ENCODE measurements at places on chromosomes 6 and 20.

DNA sequence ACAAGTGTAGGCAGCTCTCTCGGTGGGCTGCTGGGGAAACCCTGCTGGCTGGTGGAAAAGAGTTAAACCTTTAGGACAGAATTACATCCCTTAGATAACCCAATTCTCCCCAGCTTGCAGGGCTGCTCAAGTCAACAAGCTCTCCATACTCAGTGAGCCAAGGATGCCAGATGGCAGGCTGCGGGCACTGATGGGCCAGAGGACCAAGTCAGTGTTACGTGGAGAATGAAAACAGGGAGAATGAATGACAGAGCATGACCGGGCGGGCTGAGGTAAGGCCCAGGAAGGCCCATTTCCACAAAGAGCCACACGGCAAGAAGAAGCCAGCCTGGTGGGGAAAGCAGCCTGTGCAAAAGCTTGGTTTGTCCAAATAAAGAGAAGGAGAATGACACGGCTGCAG lies 58.7 kb upstream of the CD93 start:
- DNase-seq = no peak

DNA sequence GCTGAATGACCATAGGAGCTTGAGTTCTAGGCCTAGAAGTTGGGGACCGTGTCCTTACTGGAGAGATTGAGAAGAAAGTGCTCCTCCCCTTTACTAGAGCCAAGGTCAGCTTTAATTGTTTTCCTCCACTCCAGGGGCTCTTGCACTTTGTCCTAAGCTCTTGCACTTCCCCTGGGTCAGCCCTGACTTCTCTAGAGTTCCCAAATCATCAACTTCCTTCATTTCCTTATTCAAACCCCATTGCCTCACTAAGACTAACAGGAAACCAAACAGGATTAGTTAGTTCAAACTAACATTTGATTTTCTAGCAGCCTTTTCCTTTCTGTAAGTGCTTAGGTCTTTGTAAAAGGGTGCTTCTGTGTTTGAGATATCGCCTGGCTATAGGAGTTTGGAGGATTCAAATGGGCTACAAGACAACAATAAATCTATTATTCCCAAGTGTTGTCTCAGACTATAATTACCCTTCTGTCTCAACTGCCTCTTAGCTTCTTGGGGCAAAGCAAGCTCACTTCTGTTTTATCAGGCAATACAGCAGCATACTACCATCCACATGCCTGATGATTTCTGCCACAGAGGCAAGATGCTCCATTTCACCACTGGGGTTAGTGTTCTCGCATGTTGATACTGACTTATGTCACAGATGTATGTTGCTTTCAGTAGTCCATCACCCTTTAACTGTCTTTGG lies 12.8 kb upstream of the DTNBP1 start:
- DNase-seq = no peak

DNA sequence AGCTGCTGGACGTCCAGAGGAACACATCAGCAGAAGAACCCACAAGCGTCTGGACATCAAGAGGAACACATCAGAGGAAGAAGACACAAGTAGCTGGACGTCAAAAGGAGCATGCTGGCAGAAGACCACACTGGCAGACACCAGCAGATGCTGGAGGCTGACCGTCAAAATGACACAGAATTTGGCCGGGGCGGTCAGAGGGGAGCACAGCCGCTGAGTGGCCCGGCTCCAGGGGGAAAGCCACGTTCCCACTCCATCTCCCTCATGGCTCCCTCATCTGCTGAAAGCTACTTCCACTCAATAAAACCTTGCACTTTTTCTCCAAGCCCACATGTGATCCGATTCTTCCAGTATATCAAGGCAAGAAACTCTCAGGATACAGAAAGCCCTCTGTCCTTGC lies 283.6 kb downstream of the PTPRT start:
- DNase-seq = no peak

GRCh38 chr6:155077784-155078183 lies 82.7 kb downstream of the TIAM2 start:
- DNase-seq = no peak

DNA sequence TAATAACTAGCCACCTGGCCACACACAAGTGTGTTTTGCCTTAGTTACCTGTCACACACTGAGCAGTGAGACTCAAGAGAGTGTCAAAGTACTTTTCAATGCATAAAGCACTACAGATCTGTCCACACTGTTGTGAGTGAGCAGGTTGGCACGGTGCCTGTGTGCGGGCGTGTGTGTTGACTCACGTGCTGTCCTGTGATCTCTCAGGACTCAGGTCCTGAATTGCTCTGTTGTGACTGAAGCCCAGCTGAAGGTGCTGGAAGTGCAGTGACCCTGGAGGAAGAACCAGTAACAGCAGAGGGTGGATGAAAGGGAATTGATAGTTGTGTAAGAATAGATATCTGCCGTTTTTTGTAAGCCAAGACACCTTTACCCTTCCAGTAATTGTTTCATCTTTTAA lies 18.3 kb downstream of the SLC16A10 start:
- no peak for DNase-seq
